PC-3 (cell line): ENCODE measurements at places on chromosomes 12 and 14.

DNA sequence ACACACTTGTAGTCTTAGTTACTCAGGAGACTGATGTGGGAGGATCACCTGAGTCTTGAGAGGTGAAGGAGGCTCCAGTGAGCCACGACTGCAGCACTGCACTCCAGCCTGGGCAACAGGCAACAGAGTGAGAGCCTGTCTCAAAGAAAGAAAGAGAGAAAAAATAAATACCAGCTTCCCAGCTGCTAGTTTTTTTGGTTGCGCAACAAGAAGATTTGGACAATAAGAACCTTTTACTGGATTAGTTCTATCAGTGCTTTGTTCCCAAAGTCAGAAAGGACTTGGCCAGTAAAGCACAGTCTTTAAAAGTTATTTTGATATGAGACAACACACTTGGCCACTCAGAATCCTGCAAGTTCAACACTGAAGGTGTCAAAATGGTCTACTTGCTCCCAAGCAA, 768.1 kb upstream of the LRFN5 start:
- no peaks in the 10 kb centered on the region for H3K36me3 ChIP-seq
- no peak for DNase-seq
- no peaks in the 10 kb centered on the region for H3K27me3 ChIP-seq
- no peak overlapping the region for H3K4me3 ChIP-seq
- no peak overlapping the region for H3K27ac ChIP-seq

DNA sequence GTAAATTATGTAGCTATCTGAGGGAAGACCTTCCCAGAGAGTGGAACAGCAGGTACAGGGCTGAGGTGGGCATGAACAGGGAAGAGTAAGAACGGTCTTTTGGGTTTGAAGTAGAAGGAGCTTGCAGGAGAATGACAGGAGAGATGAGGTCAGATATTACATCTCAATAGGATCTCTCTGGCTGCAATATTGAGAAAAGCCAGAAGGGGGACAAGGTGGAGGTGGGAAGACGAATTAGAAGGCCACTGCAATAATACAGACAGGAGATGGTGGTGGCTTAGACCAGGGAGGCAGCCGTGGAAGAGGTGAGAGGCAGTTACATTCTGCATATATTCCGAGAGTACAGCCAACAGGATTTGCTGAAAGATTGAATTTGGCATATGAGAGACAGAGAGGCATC, 310.2 kb downstream of the APAF1 start:
- 0 out of 2 replicates have a peak, but pooled peaks cover 7% of the 10 kb centered on the region for H3K27me3 ChIP-seq
- H3K4me1 ChIP-seq = no peaks in the 10 kb centered on the region
- no peaks in the 10 kb centered on the region for H3K36me3 ChIP-seq
- no peak overlapping the region for H3K27ac ChIP-seq

- no peaks in the 10 kb centered on the region for H3K36me3 ChIP-seq
- no peak for DNase-seq
- H3K27ac ChIP-seq = no peak overlapping the region
- no peaks in the 10 kb centered on the region for H3K27me3 ChIP-seq
These were observed 376.4 kb upstream of the DDHD1 start for GRCh38 chr14:53529519-53529918.

DNA sequence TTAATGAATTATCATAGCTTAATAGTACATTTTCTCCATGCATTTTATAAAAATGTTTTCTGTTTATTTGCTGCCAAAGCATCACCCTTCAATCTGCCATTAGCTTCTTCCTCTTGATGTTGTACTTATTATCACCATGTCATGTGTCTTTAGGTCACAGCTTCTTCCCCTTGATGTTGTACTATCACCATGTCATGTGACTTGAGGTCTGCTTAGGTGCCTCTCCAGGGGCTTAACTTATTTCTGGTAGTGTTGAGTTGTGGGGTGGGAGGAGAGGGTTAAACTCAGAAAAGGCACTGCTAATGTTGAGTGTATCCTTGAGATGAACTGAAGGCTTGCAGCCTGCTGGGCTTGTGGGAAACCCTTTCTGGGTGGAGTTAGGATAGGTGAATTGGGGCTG, 87.8 kb downstream of the DAAM1 start:
- no peaks in the 10 kb centered on the region for H3K27me3 ChIP-seq
- H3K27ac ChIP-seq = peak overlapping the region; percentile 57
- no peak for DNase-seq
- peak overlapping the region; percentile 1; the same call in 1 of the 2 replicates for H3K4me3 ChIP-seq

DNA sequence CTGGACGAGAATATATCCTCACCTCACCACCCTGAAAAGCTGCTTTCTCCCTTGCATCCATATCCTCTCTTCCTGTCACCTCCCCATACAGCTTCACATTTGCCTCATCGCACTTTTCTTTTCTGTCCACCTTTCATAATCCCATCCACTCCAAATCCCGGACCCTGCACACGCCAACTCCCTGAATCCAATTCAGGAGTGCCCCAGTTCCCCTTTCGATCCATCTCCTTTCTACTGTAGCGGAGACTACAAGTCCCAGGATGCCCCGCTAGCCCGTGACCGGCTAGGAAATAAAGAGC, 2.5 kb downstream of the TMEM253 start:
- peak overlapping the region; percentile 69 for H3K4me3 ChIP-seq
- DNase-seq = no peak
- H3K27ac ChIP-seq = peak overlapping the region; percentile 80
- peaks cover 50% of the 10 kb centered on the region for H3K4me1 ChIP-seq
- H3K27me3 ChIP-seq = no peaks in the 10 kb centered on the region
- no peaks in the 10 kb centered on the region for H3K36me3 ChIP-seq

DNA sequence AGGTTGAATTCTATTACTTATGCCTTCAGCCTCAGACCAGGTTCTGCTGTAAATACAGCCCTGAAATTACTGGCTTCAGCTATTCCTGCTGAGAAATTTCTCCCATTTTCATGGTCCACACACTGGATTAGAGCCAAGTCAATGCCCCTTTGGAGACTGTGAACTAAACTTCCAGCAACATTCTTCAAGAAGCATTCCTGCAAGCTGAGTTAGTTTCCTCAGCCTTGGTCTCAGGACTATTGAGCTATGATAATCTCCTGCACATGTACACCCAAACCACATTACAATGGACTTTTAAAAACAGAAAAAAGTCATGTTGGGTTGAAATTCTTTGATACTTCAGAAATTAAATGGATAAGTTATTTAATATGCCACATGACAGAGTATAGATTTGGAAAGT, 58.0 kb upstream of the AVPR1A start:
- no peak overlapping the region for H3K27ac ChIP-seq
- no peak overlapping the region for H3K4me3 ChIP-seq
- H3K27me3 ChIP-seq = peaks cover 27% of the 10 kb centered on the region; the same call in 1 of the 2 replicates
- no peaks in the 10 kb centered on the region for H3K4me1 ChIP-seq
- DNase-seq = no peak
- H3K36me3 ChIP-seq = no peaks in the 10 kb centered on the region

GRCh38 chr14:41606282-41606531, 469 bp upstream of the LRFN5 start:
- peak overlapping the region; percentile 59 for H3K4me3 ChIP-seq
- no peaks in the 10 kb centered on the region for H3K36me3 ChIP-seq
- no peaks in the 10 kb centered on the region for H3K4me1 ChIP-seq
- H3K27ac ChIP-seq = no peak overlapping the region

- H3K36me3 ChIP-seq = 0 out of 2 replicates have a peak, but pooled peaks cover 4% of the 10 kb centered on the region
- DNase-seq = no peak
- H3K27ac ChIP-seq = no peak overlapping the region
- H3K4me1 ChIP-seq = peaks cover 4% of the 10 kb centered on the region
- no peaks in the 10 kb centered on the region for H3K27me3 ChIP-seq
These were observed 297.2 kb downstream of the FBXL14 start for GRCh38 chr12:1297206-1297605.

DNA sequence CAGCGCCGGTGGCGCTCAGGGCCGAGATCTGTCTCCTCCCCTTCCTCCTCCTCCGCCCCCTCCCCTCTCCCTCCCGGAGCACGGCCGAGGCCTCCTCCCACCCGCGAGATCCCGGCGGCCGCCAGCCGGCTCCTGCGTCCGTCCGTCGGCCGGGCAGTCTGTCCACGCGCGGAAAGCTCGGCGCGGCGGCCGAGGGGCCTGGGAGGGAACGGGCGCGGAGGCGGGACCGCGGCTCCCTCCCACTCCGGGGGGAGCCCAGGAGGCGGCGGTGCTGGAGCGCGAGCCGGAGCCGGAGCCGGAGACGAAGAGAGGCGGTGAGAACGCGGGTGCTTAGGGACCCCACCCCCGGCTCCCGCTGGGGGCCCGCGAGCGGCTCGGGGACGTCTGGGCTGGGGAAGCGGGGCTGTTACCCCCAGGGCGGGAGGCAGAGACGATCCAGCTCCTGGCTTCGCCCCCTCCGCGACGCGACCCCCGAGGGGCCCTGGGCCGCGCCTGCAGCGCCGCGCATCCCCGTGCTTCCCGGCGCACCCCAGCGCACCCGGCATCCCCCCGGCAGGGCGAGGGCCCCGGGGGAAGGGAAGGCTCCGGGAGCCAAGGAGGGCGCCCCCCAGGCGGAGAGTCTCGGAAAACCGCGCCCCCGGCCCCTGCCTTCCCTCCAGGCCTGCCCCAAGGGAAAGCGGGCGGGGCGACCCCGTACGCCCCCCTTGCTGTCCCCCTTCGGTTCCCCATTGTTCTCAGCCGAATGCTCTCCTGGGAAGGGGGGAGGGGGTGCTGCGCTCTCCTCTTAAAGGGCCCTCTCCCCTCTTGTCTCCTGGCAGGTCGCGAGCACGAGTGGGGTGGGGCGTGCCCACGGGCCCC, at the start of gene DTX1:
Gene DTX1, plus strand, starts transcription at position 100 of the 858 bp plus-strand sequence. CDS start 1,463 bp downstream, outside the sequence.
- no peaks in the 10 kb centered on the region for H3K4me1 ChIP-seq
- peak within 1 kb of the TSS; percentile 37; the same call in 1 of the 2 replicates for H3K4me3 ChIP-seq
- H3K36me3 ChIP-seq = no peaks in the 10 kb centered on the region

- no peaks in the 10 kb centered on the region for H3K36me3 ChIP-seq
- no peak for DNase-seq
- H3K27ac ChIP-seq = no peak overlapping the region
- peaks cover 19% of the 10 kb centered on the region for H3K4me1 ChIP-seq
- H3K27me3 ChIP-seq = no peaks in the 10 kb centered on the region
These were observed 32.0 kb upstream of the DLGAP5 start for GRCh38 chr14:55223364-55223763.

- no peak for DNase-seq
- H3K4me1 ChIP-seq = no peaks in the 10 kb centered on the region
- H3K27ac ChIP-seq = no peak overlapping the region
- no peak overlapping the region for H3K4me3 ChIP-seq
- no peaks in the 10 kb centered on the region for H3K27me3 ChIP-seq
- H3K36me3 ChIP-seq = no peaks in the 10 kb centered on the region
These were observed 28.0 kb upstream of the ADIPOR2 start for GRCh38 chr12:1662761-1663439.

DNA sequence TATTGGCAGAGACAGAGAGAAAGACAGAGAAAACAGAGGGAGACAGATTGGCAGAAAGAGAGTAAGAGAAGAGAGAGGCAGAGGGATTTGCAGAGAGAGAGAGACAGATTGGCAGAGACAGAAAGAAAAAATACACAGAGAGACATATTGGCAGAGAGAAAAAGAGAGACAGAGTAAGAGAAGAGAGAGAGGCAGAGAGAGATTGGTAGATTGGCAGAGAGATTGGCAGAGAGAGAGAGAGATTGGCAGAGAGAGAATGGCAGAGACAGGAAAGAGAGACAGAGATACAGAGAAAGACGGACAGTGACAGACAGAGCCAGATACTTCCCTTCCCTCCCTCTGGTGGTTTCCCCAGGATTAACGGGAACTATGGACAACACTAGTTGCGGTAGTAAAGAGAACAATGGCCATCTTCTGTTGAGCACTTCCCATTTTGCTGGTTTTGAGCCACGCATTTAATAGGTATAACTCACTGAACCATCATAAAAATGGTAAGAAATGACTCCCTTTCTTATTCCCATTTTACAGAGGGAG, 2.6 kb upstream of the NOS1 start:
- H3K4me3 ChIP-seq = no peak overlapping the region
- H3K36me3 ChIP-seq = no peaks in the 10 kb centered on the region
- no peak overlapping the region for H3K27ac ChIP-seq
- peaks cover 54% of the 10 kb centered on the region for H3K27me3 ChIP-seq

DNA sequence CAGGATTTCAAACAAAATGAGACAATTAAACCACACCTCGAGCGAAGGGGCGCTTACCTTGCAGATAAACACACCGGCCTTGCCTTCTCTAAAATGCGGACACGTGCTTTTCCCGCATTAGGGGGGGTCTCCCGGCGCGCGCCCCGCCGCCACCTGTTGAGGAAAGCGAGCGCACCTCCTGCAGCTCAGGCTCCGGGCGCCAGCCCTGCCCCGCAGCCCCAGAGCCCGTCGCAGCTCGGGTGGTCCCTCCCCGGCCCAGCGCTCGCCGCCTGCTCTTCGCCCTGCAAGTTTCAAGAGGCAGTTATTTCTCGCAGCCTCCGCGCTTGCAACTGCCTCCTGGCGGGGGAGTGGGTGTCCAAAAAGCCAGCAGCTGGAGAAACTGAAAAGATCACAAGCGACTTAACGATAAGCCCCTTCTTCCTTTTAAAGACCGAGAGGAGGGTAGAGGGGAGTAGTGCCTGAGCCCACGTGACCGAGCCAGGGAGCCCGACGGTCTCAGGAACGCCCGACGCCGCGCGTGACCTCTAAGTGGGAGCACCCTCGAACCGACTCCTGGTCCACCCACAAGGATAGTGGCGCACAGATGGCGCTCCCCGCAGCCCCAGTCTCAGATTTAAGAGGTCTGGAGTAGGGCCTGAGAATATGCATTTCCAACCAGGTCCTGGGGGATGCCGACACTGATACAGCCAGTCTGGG, at the start of gene ESR2:
Gene ESR2, minus strand, starts transcription at position 396 of the 696 bp plus-strand sequence. CDS start 11,386 bp downstream, outside the sequence.
- no peaks in the 10 kb centered on the region for H3K36me3 ChIP-seq
- DNase-seq = peak; percentile 29
- peak within 1 kb of the TSS; percentile 66 for H3K4me3 ChIP-seq

DNA sequence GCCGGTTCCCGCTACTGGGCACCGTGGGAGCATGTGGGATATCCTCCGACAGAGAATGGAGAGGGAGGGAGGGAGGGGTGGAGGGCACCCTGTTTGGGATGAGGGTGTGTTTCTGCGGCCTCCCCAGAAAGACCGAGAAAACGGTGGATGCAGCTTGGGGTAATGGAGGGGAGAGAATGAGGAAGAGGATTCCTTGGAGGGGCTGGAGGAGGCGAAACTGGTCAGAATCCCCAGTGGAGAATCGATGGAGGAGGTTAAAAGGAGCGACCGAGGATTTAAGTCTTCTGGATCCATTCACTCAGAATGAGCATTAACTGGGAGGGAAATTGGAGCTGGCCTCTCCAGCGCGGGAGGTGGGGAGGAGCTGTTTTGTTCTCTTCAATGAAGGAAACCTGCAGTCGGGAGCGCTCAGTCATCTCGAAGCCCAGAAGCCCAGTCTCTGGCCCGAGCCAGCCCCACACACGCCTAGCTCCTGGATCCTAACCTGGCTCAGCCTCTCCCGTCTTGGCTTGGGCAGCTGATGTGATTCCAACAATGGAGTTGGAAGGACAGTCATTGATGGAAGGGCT, 581 bp downstream of the ARG2 start:
- DNase-seq = peak; percentile 36
- H3K4me3 ChIP-seq = peak overlapping the region; percentile 77
- H3K36me3 ChIP-seq = no peaks in the 10 kb centered on the region
- H3K4me1 ChIP-seq = peaks cover 31% of the 10 kb centered on the region

GRCh38 chr14:101505236-101505970, 55.9 kb upstream of the DIO3 start:
- no peak for DNase-seq
- no peaks in the 10 kb centered on the region for H3K27me3 ChIP-seq
- no peaks in the 10 kb centered on the region for H3K4me1 ChIP-seq
- no peaks in the 10 kb centered on the region for H3K36me3 ChIP-seq

GRCh38 chr14:68940614-68941185, 38.4 kb downstream of the ACTN1 start:
- peaks cover 45% of the 10 kb centered on the region for H3K4me1 ChIP-seq
- H3K36me3 ChIP-seq = peaks cover 38% of the 10 kb centered on the region
- no peak overlapping the region for H3K4me3 ChIP-seq
- DNase-seq = no peak

- H3K36me3 ChIP-seq = peaks cover 81% of the 10 kb centered on the region
- no peak for DNase-seq
- H3K4me1 ChIP-seq = peaks cover 24% of the 10 kb centered on the region
- no peaks in the 10 kb centered on the region for H3K27me3 ChIP-seq
- H3K4me3 ChIP-seq = no peak overlapping the region
These were observed 8.1 kb downstream of the ATP2A2 start for GRCh38 chr12:110289044-110289710.
